ENCODE measurements at places on chromosomes 12 and 14. TPM values are rescaled to one million over a fixed set of nuclear protein-coding genes. Genes with fewer than 3 reads are reported as not detected.

DNA sequence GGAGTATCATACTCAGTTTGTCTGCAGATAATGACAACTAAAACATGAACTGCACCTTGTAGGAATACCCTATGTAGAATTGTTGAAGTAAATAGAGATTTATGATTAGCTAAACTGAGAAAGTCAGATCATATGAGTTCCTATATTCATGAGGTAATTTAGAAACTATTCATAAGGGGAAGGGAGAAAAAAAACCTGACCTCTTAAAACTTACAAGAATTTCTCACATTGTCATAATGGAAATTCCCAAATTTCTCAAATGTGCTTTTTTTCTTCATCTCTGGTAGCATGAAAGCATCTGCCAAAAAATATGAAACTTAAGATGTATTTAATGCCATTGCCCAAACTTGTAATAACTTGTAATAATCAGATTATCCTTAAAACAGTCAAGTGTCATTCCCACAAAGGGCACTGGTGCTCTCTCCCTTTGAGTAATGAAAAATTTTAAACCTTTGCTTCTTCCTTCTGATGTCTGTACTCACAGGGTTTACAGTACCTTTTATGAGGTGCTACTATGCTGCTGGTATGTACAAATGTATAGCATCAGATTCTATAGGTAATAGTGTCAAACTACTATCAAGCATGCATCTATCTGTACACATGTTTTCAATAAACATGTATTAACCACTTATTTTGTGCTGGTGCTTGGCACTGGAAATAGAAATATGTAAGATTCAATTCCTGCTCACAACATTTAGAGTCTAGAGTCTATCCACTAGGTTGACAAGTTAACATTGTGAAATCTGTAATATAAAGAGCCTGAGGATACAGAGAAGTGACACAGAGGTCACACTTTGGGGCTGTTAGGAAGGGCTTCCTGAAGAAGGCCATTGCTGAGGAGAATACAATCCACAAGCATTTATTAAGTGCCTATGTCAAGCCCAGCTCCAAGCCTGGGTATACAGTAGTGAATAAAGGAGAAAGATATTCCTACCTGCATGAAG is 17.4 kb upstream of the DRAM1 start:
- H3K4me1 ChIP-seq, result peaks cover 5% of the 10 kb centered on the region
- H3K27ac ChIP-seq, result no peak overlapping the region
- H3K27me3 ChIP-seq, result no peaks in the 10 kb centered on the region
- no peak for DNase-seq
- no peak overlapping the region for H3K4me3 ChIP-seq

- no peak overlapping the region for H3K27ac ChIP-seq
- H3K27me3 ChIP-seq, result peaks cover 21% of the 10 kb centered on the region
- peaks cover 9% of the 10 kb centered on the region for H3K4me1 ChIP-seq
- no peak overlapping the region for H3K4me3 ChIP-seq
- no peaks in the 10 kb centered on the region for H3K36me3 ChIP-seq
Measured at GRCh38 chr14:80956922-80957321, 1.5 kb downstream of the TSHR start.

DNA sequence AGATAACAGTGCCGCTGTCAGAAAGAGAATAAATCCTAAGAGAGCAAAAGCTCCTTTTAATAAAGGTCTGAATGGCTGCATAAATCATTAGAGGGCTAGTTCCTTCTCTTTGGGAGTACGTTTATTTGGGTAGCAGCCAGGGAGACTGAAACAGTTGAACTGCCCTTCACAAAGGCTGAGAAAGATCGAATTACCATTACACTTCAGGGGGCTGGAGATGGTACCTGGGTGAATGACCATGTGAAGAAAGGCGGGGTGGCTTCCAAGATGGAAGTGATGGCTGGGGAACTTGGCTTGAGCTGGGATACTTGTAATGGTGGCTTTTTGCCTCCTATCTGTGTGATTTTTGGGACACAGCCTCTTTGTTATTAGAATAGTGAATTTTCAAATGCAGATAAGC is 1.7 kb upstream of the FGD4 start:
- no peak for DNase-seq
- no peaks in the 10 kb centered on the region for H3K36me3 ChIP-seq
- no peaks in the 10 kb centered on the region for H3K27me3 ChIP-seq

DNA sequence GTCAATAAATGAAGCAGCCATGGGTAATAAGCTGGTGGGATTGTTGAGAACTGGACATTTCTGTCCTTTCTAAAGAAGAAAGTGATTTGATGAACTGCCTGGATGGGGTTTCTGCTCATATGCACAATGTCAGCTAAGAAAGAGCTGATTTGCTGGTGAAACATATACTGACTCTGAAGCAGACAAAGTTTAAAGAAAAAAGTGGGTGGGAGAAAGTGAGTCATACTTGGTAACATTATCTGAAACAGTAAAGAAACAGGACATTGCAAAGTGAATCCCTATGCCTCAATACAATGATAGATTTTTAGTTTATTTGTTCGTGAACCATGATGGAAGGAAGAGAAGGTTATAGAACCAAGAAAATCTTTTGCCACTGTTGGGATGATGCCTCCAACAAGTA is 95.6 kb upstream of the DNM1L start:
- no peaks in the 10 kb centered on the region for H3K27me3 ChIP-seq
- peaks cover 23% of the 10 kb centered on the region for H3K4me1 ChIP-seq
- peaks cover 49% of the 10 kb centered on the region for H3K36me3 ChIP-seq
- DNase-seq, result no peak

- no peak overlapping the region for H3K27ac ChIP-seq
- H3K27me3 ChIP-seq, result no peaks in the 10 kb centered on the region
- no peak overlapping the region for H3K4me3 ChIP-seq
- DNase-seq, result no peak
- no peaks in the 10 kb centered on the region for H3K4me1 ChIP-seq
Measured at GRCh38 chr12:129503802-129504201, 400.0 kb downstream of the TMEM132D start.

POP5 gene
- 21.1 TPM for total RNA-seq

Data from heart right ventricle (tissue), 16 donors.